ENCODE measurements at places on chromosomes 12 and 14.
A peak's percentile ranks its signal among the peaks of the same experiment; 100 is the strongest.

DNA sequence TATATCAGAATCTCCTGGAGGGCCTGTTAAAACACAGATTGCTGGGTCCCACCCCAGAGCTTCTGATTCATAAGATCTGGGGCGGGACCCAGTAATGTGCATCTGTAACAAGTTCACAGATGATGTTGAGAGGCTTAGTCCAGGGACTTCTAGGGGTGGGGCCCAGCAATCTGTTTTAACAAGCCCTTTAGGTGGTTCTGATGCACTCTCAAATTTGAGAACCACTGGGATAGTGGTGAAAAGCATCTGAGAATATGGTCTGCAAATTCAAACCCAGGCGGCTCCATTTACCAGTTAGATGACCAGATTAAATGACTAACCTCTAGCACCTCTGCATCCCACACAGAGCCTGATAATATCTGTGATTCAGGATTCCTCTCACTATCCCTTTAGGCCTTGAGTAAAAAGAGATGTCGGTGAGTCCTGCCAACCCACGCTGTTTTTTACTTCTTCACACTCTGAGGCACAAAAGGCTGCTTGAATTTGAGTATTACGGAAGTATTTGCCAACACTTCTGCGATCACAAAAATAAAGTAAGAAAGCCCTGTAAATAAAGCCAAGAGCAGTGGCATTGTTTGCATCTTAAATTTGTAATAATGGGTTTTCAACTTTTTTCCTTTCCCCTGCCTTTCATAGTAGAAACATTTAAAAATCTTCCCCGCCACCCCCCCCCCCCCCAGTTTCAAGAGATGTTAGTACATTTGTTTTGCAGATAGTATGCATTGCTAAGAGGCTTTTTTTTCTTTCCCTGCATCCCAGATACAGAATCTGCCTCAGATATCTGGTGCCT is 1.8 kb upstream of the FRS2 start:
- DNase-seq, result no peak

- no peak for DNase-seq
Observed at GRCh38 chr14:104822821-104823615, 22.1 kb downstream of the ZBTB42 start.

DNA sequence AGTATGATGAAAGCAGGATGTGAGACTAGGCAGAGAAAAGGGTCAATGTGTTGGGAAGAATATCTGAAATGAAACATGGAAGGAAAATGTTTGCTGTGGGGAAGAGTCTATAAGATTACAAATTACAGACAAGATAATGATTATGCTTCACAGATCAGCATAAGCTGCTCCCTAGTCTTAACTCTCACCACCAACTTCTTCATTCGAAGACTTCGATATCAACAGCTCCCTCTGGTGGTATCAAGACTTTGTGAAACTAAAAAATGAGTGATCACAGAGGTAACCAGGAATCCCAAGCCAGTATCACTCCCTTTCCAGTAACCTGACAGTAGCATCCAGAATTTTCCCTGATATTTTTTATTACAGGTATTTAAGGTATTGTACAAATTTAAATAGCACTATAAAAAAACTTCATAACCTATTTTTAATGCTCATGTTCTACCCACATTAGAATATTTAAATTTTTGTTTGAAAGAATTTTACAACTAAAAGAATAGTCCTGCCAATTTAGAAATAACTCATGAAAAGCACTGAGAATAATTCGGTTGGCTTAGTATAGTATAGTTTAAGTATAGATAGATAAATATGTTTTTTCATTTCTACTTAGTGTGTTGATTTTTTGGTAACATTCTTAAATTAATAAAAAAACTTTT is 84.4 kb downstream of the C2CD5 start:
- DNase-seq, result peak; percentile 73

DNA sequence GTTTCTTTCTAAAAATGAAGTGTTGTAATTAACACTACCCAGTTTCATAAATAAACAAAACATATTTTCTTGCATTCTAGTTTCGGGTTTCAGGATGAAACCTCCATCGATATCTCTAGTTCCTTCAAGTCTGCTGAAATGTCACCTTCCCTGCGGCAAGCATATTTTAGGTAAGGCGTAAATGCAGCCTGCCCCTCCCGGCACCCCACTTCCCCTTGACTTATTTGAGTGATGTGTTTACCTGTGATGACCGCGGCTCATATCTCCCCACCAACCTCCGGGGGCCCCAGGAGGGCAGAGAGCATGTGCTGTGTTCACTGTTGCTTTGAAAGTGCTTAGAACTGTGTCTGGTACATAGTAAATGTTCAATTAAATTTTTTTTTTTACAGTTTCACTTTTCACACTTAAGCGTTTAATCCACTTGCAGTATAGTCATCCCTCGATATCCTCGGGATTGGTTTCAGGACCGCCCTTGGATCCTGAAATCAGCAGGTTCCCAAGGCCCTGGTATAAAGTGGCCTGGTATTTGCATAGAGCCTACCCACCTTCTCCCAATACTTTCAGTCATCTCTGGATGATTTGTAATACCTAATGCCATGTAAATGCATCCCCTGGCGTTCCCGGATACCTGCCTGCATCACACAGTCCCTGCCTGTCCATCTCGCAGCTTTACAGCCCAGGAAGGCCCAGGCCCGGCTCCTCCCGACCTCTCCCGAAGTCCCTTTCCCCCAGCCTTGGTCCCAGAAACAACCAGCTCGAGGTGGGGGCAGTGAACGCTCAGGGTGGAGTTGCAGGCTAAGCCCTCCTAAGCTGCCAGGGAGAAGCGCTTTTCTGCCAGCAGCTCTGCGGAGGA is 40.2 kb upstream of the FBRSL1 start:
- no peak for DNase-seq

DNA sequence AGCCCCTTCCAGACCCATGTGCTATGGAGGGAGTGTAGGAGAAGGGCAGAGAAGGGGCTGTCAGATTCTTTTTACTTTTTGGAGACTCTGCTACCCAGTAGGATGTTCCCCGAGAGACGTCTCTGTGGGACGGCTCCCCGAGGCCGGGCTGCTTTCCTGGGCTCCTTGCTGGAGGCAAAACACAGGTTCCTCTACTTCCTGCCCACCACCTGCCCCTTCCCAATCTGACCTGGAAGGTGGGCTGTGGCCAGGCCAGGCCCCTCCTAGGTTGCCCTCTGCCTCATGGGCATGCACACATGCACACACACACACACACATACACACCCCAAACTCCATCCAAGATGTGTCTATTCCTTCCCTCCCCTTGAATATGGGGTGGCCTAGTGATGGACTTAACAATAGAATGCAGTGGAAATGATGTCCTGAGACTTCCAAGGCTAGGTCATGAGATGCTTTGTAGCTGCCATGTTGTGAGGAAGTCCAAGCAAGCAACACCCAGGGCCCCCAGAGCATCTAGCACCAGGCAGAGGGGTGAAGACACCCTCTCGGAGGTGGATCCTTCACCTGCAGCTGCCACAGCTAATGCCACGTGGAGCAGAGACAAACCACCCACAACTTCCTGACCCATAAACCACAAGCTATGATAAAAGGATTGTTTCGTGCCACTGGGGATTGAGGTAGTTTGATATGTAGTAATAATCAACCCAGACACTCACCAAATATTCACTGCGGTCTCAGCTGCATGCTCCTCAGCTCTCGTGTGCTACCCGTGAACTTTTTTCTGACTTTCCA is 1.6 kb upstream of the ASB2 start:
- no peak for DNase-seq

- DNase-seq, result peak; percentile 54
Observed at GRCh38 chr12:76274420-76275083, 73.7 kb downstream of the BBS10 start.

- no peak for DNase-seq
Observed at GRCh38 chr14:76774821-76775694, 13.8 kb downstream of the VASH1 start.

DNA sequence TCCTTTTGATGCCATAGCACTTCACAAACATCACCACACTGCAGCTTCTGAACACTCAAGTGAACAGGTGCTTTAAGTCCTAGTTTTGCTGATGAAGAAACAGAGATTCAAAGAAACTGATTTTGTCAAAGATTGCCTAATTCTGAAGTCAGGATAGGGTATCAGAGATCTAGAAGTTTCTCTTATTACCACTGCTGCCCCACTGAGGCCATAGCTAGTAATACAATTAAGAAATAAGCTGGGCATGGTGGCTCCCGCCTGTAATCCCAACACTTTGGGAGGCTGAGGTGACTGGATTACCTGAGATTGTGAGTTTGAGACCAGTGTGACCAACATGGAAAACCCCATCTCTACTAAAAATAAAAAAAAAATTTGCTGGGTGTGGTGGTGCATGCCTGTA is 458.3 kb upstream of the SEL1L start:
- DNase-seq, result peak; percentile 12

DNA sequence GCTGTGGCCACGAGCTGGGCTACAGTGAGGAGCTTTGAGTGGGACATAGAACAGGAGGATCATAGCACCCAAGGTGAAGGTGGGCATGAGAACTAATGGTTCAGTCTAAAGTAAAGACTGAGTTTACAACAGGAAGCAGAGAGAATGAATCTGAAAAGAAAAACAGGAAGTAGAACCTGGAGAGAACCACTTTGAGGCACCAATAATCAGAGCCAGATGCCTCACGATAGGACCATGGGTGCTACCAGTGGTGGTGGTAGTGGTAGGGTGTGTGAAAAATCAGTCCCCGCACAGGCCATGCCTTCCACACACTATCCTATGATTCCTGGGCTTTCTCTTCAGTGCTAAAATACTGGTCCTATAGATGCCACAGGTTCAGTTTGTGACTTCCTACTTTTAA is 293.6 kb downstream of the AKAP6 start:
- no peak for DNase-seq
